GM13977 (cell line): ENCODE measurements at places on chromosomes 4 and X.

DNA sequence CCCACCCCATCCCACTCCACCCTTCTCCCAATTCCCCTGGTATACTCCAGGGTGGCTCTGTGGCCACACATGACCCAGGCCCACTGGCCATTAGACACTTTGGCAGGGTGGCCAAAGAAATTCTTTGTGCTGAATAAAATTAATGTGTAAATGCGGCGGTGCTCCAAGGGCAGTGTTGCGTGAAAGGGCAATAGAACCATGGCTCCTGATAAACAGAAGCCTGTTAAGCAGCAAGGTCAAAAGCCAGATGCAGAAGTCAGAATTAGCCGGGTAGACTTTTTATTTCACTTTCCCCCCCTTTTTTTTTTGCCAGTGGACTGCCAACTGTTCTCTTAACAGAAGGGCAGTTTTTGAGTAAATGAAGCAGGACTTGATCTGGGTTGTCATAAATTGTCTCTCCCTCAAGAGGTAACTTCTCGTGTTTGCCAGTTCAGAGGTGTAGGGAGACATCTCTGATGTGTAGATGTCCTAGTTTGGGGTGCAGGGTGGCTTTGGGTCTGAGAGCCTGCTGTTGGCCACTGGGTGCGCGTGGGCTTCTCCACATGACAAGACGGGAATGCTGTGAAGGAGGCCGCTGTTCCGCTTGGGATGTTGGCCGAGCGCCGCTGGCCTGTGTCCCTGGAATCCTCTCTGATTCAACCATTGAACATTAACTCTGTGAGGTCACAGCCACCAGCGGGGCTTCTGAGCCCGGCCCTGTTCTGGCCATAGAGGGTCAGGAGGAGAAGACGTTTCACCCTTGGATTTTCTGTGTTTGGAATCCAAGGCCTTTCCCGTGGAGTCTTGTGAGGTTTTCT is 139.5 kb downstream of the TBL1X start:
- no peak for DNase-seq

- DNase-seq: no peak
Measured at GRCh38 chrX:44144177-44144945, 171.2 kb upstream of the NDP start.

DNA sequence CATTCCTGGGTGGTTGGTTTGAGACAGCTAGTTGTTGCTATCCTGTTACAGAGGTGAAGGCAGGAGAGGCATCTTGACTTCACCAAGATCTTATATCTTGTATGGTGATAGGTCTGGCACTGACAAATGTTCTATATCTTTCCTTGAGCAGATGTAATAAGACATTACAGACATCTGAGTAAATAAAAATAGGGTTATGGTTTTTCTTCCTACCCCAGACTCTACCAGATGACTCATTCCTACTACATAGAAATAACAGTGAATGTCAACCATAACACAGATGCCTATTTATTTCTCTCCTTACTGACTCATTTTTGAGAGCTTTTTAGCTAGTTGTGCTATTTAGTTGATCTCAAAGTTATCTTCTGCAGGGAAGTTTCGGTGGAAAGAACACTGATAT is 21.9 kb downstream of the HNRNPH2 start:
- DNase-seq: no peak

GRCh38 chrX:41921492-41922430 is 1.6 kb downstream of the CASK start:
- peak; percentile 22 for DNase-seq

DNA sequence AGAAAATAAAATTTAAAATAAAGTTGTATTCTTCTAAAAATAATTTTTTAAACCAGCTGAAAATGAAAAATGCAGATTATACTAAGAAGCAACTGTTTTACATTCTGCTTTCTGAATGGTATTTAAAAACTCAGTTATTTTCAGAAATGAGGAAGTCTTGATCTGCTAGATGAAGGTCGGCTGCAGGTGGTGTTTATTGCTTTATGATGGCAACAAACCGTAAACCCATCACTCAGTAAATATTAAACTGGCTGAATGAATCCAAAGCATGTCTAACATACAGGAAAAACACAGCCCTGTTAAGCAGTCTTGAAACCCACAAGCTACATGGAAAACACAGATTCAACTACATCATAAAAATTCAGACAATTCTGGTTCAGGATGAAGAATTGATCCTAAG is 29.3 kb downstream of the DYNLT3 start:
- DNase-seq: peak; percentile 15

DNA sequence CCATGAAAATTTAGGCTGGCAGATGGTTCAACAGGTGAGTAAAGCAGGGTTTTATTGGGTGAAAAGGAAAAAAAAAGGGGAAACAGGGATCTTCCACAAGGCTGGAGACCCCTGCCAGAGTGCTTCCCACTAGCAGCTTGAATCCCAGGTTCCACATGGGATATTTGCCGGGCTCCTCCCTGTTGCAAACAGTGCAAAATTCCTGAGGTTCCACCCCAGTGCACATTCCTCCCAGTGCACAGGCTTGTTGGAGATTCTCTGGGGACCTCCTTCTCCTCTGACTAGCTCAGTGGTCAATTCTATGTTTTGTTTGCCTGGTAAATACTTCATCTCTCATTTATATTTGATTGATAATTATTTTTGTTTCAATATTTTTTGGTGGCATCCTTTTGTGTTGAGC is 66.4 kb upstream of the UGT2B15 start:
- DNase-seq: no peak

GRCh38 chr4:25120146-25120940 is 39.9 kb downstream of the SEPSECS start:
- DNase-seq: no peak

DNA sequence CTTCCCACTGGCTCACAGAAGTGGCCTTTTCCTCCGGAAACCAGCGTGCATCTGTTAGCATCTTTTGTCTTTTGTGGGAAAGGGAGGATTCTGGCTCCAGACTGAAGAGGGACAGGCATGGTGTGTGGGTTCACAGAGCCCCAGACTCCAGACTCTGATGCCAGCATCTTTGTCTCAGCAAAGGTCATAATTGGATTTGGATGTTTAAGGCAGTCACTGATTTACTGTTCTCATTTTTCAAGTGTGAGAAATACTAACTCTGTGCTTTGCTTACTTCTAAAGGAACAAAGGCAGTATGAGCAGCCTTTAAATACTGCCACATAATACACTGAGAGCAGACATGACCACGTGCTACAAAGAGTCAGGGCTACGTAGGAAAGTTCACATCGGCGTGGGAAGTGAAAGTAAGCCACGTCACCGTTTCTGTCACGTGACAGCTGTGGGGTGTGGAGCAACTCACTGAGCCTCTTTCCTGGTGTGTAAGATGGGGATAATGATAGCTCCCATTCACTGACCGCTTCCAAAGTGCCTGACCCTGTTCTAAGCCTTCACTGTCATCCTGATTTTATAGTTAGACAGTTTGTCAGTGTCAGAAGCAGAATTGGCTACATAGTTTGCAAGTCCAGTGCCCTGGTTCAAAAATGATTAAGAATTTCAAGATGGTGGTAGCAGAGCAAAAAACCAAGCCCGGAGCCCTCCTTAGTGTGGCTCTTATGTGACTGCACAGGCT is 24.8 kb upstream of the TMSB4X start:
- peak; percentile 60 for DNase-seq
